ENCODE measurements at places on chromosomes 13 and 19. TPM values are rescaled to one million over a fixed set of nuclear protein-coding genes. Genes with fewer than 3 reads are reported as not detected.

The RHPN2 gene
- total RNA-seq = not detected

The MYDGF gene
- 32.4 TPM for total RNA-seq

The TTYH1 gene
- total RNA-seq = not detected

The S1PR2 gene
- total RNA-seq = 7.4 TPM

The RFX1 gene
- 15.7 TPM for total RNA-seq

The ZNF749 gene
- 13.2 TPM for total RNA-seq

The CASP14 gene
- total RNA-seq = not detected

The ARHGEF7 gene
- total RNA-seq = 83.1 TPM

The YJEFN3 gene
- total RNA-seq = 13.7 TPM

The F2RL3 gene
- total RNA-seq = 0.16 TPM

The CGB1 gene
- total RNA-seq = not detected

The CYP4F3 gene
- total RNA-seq = not detected

DNA sequence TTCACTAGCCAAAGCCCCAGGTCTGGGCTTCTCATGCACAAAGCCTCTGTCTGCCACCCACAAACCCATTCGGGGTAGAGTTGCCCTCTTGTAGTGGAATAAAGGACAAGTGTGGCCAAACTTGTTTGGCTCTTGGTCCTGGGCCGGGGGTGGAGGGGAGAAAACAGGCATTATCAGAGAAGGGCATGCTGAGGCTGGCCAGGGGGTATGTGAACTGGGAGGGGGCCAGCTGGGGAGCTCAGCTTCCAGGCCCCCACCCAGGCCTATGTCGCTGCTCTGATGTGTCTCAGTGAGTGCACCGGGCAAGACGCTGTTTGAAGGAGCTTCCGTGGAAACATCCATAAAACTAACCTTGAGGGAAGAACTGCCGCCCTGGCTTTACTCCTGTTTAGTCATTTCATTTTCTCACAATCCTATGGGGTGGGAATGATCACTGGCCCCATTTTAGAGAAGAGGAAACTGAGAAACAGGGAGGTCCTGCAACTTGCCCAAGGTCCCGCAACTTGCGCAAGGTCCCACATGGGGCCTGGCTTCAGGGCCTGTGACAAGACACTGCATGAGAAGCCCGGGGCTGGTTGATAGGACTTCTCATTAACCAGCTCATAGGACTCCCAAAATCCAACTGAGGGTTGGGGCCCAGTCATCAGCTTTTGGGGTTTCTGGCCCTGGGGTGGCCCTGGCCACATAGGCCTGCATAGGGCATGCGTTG is 30.8 kb downstream of the CCNE1 start:
- no peak for DNase-seq

DNA sequence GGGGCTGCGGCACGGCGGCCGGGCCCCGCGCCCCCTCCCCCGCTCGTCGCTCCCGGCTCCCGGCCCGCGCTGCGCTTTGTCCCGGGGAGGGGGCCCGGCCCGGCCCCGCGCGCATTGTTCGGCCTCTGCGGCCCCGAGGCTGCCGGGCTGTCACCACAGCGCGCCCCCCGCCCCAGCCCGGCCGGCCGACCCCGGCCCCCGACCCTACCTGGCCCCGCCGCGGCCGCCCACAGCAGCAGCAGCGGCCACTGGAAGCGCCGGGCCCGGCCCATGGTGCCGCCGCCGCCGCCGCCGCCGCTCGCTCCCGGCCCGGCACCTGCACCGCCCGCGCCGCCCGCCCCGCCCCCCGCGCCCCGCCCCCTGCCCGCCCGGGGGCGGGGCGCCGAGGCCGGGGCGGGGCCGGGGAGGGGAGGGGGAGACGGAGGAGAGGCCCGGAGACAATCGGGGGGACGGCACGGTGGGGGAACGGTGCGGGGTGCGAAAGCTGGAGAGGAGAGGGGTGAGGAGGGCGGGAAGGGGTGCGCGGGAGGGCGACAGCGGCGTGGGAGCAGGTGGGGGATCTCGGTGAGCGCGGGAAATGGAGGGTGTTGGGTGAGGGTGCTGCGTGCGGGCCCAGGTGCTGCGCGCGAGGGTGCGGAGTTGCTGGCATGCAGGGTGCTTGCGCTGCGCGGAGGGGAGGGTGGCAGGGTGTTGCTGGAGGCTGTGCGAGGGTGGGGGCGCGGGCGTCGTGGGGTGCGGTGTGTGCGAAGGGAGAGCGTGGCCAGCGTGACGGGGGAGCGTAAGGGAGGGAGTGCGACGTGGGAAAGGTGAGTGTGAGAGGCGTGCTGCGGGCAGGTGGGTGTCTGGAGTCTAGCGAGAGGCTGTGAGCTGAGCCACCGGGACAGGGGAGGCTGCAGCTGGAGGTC is at the start of gene CADM4:
CADM4 (minus strand) TSS at position 332 of the 905 bp plus-strand sequence; CDS start at position 272, 60 bp downstream.
- peak; percentile 42 for DNase-seq

- DNase-seq = no peak
Measured at GRCh38 chr13:110285991-110286832, 20.7 kb downstream of the COL4A1 start.

DNA sequence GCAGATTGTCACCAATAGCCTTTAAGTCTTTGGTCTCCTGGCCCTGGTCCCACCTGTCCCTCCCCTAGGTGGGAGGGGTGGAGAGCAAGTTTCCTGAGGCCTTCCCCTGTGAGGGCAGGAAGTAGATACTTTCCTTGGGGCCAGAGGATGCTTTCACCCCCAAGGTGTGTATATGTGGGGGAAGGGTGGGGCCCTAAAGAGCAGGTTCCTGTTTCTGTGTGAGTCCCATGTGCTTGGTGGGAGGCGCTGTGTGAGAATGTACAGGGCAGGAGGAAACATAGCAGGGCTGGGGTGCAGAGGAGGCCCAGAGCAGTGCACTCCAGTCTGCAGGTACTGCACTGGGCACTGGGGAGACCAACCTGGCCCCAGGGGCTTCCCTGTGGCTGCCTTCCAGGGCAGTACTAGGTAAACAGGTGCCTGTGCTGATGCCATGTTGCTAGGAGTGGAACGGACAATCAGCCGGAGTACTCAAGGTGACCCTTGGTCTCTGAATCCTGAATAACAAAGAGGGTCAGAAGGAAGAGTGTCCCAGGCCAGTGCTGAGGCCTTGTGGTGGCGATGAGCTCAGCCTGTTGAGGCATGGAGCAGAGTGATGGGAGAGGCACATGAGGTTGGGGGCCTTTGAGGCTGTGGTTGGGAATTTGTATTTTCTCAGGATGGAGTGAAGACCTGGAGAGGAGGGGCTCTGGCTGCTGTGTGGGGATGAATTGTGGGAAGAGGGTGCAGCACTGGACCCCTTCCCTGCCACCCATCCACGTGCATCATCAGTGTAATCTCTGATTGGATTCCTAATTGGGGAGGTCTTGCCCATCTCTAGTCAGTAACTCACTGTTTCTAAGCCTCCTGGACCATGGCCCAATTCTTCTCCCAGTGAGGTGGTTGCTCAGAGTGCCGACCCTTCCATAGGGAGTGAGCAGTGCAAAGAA is 5.1 kb downstream of the EGLN2 start:
- DNase-seq = peak; percentile 83

GRCh38 chr19:3201072-3201700 is 15.5 kb downstream of the NCLN start:
- DNase-seq = no peak

- DNase-seq = no peak
Measured at GRCh38 chr13:25037057-25037813, 58.7 kb upstream of the PABPC3 start.

DNA sequence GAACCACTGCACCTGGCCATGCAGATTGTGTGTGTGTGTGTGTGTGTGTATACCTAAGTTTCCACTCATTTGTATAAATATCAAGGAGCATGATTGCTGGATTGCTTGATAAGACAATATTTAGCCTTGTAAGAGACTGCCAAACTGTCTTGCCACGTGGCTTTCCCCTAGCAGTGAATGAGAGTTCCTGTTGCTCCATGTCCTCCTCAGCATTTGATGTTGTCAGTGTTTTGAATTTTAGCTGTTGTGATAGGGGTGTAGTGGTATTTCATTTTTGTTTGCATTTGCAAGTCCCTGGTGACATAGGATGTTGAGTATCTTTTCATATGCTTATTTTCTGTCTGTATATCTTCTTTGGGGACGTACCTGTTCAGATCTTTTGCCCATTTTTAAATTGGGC is 99.0 kb upstream of the ZNF536 start:
- DNase-seq = no peak

DNA sequence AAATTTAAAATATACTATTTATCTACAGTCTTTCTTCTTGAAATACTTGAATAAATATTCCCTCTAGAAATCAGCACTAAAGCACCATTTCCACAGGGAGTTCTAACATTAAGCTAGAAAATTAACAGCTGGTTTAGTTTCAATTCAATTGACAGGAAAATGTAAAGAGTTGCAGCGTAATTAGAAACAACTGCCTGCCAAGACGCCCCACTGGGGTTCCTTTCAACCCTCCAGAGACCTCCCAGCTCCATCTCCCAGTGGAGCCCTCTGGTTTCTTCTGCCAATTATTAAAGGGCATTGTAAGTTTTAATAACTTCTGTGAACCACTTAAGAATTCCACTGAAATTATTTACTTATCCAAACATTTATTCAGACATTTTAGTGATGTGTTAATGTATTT is 4.2 kb downstream of the GJA3 start:
- no peak for DNase-seq

GRCh38 chr13:90577726-90578125 is 769.8 kb upstream of the MIR17HG start:
- DNase-seq = no peak

DNA sequence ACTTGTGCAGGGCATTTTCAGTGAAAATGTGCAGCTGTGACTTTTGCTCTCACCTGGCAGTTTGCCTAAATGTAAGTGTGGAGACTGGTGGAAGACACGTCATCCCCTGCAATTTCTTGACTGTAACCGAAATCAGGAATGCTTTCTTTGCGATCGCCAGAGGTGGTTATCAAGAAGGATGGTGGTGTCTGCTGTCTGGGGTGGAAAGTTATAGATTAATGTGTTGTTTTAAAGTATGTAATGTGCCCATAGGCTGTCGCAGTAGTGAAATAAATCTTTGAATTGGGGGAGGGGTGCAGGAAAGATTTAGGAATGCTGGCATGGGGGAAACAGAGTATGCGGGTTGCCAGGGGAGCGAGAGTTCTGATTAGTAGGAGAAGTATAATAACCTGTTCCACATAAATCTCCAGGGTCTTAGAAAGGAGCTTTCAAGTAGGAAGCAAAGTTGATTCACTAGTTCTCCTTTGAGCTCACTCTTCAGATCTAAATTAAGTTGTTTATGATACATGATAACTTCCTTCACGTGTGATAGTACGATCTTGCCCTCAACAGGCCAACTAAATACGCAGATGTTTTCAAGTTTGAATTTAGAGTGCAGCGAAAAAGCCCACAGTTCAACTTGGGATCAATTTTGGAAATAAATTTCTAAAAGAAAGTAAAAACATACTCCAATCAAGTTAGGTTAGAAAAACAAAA is 1520.0 kb upstream of the SLC10A2 start:
- no peak for DNase-seq

GRCh38 chr13:28864544-28864943 is 44.4 kb downstream of the MTUS2 start:
- no peak for DNase-seq

DNA sequence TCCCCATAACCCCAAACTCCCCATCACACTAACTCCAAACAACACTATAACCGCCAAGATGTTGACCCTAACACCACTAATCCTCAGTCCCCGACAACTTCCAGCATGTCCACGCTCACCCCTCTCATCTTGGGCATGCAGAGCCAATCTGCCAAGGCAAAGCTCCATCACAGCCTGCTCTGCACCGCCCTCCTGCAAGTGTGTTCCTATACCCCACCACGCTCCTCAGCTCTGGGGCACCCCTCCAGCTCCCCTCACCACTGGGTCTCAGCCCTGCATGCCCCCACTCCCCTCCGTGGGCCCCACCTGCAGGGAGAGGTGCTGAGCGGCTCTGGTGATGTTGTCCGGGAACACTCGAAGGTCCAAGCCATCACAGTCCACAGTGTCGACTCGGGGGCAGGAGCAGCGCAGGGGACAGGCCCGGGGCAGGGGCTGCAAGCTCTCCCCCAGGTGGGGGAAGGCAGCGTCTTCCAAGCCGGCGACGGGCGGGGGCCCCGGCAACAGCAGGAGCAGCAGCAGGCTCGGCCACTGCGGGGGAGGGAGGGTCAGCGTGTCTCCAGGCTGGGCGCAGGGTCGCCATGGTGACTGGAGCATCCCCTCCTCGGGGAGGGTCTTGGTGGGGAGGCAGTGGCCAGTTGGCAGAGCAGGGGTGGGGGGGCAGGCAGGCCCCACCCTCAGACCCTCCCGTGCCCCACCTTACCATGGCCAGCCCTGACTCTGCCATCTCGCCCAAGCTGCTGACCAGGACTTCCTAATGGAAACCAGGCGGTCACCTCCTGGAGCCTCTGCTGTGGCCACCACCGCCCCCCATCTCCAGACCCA is 527 bp downstream of the PODNL1 start:
- no peak for DNase-seq

GRCh38 chr13:34152409-34152808 is 334.5 kb downstream of the RFC3 start:
- DNase-seq = no peak

DNA sequence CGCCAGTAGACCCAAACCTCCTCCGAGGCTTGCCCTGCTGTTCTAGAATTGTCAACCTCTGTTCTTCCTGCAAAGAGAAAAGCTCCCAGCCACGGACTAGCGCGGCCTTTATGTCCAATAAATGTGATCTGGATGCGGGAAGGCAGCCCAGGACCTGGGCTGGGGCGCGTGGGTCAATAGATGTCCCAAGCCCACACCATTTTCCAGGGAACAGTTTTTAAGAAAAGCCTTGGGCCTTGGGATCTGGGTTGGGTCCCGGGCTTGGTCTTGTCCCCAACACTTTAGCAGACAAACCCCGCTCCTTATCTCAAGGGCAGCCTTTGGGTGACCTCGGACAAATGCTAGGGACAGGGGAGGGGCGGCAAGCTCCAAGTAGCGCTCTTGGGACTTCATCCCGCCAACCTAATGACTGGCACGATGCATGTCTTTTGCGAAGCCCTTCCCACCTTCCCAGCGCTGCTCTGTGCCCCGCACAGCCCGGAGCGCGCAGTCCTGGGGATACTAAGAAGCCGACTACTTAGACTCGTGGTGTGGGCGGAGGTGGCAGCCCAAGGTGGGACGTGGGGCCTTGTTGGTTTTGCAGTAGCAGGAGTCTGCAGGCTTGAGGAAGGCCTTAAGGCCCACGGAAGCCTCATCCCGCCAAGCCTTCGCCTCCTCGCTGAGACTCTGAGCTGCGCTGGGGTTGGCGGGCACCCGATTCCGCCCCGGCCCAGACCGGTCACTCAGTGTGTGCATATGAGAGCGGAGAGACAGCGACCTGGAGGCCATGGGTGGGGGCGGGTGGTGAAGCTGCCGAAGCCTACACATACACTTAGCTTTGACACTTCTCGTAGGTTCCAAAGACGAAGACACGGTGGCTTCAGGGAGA is 10.8 kb downstream of the SOX21 start:
- no peak for DNase-seq

- DNase-seq = no peak
Measured at GRCh38 chr19:3466635-3467034, 13.7 kb downstream of the SMIM24 start.

- no peak for DNase-seq
Measured at GRCh38 chr13:20686863-20687579, 16.5 kb upstream of the IL17D start.

GRCh38 chr13:70816853-70817252 is 708.6 kb upstream of the KLHL1 start:
- DNase-seq = no peak

DNA sequence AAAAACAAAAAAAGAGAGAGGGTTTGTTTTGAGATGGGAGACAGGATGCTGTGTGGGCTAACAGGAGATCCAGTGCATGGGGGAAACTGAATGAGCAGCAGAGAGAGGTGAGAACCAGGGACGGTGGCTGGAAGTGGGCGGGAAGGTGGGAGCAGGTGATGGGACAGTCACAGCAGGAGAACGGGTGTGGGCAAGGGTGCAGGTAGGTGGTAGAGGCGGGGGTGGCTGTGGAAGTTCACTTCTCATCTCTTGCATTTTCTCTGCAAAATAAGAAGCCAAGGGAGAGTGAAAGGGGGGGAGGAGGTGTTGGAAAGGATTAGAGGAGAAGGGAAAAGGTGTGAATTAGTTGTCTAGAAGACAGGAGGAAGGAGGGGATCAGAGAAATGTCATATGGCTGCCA is 21.9 kb downstream of the FBXO17 start:
- DNase-seq = no peak
